ENCODE measurements at places on chromosomes 11 and 22. TPM values are rescaled to one million over a fixed set of nuclear protein-coding genes. Genes with fewer than 3 reads are reported as not detected.

- no peak for DNase-seq
Observed at GRCh38 chr11:62506413-62507124, 40.0 kb downstream of the AHNAK start.

- DNase-seq = no peak
Observed at GRCh38 chr11:62925308-62925707, 4.1 kb upstream of the CHRM1 start.

DNA sequence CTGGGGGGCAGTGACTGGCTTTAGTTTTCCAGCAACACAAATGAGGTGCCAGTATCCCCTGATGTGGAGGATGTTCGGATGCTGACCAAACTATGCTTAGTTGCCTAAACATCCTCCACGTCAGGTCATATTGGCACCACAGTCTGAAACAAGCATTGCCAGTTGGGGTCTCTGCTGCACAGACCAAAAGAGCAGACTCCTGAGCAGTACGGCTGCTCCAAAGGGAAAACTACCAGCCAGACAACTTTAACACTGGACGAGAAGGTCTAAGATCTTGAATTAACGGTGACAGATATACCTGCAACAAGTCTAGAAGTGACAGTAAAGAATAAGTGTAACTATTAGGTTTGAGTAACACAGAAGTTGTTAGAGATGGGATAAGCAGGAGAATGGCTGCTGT is 40.5 kb upstream of the CLTCL1 start:
- DNase-seq = no peak

Gene CDC42BPG
- 82.3 TPM for total RNA-seq

Gene CD248
- 8.2 TPM for total RNA-seq

Gene PHF5A
- total RNA-seq = 23.0 TPM

DNA sequence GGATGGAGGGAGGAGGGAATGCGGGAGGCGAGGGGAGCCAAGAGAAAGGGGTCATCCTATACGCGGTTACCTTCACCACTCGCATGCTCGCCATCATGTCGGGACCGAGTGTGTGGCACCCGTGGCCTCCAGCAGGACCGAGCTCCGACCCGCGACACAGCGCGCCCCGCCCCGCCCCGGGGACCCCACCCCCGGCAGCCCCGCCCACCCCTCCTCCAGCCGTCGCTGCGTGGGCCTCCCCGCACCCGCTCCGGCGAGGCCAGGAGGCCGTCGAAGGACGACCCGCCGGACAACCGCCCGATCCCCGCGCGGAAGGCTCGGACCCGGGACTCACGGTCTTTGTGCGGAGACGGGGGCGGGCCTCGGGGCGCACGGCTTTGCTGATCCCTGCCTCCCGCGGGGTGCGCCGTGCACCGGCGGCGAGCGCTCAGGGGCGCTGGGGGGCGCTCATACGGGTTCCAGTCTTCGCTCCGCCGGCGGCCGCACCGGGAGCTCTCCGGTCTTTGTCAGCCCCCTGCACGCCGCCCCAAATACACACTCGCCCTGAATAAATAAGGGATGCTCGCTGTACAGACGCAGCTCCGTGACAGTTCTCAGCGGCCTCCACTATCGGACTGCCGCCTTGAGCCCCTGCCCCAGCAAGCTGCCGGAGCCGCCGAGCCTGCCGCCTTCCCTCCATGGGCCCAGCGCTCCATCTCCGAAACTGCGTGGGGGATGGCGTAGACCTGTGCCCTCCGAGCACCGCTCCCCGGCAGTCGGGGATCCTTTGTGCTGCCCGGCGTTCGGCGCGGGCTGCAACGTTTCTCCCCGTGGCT is at the start of gene UBE2L6:
TSS of gene UBE2L6 (minus strand) at position 158 of the 815 bp plus-strand sequence. CDS start at position 97, 61 bp downstream.
- DNase-seq = peak; percentile 87

DNA sequence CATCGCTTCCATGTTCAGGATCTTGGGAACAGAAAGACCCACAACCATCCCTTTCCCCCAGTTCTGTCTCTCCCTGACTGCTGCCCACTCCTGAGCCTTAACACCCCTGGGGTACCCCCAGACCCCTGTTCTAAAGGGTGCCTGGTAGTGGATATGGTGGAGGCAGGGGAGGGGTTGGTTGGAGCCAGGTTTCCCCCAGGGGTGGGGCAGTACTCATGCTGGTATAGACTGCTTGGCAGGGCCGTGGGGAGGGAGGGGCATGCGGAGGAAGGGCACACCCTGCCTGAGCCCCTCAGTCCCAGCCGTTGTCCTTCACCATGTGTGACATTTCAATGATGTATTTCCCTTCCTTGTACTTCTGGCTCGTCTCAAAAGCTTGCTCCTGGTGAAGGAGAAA is 4.0 kb downstream of the YPEL4 start:
- no peak for DNase-seq

DNA sequence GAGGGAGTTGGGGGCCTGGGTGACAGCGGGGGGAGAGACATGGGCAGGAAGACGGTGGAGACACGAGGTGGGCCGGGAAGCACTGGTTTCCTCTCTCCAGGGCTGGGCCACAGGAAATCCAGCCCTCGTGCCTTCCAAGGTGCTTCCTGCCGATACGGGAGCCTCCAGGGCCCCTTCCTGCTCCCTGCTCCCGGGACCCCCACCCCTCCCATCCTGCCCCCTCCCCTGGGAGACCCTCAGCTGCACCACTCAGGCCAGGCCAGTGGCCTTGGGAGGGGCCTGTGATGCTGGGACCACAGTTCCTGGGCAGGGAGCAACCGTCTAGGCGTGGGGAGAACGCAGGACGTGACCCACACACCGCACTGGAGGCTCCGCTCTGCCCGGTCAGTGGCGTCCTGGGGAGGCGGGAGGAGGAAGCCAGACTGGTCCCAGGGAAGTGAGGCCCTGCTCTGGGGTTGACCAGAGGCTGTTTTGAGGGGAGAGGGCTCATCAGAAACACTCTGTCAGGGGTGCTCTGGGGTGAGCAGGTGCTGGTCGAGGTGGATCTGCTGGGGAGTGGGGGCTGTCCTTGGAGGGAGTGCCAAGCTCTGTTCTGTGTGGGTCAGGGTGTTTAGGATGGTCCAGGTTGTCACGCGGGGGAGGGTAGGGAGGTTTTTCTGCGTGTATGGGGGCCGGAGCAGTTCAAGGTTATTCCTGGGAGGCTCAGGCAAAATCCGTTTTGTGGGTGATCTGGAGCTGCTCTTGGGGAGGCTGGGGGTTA is at the start of gene SHANK3:
TSS of gene SHANK3 (plus strand) at position 353 of the 760 bp plus-strand sequence.
- DNase-seq = no peak

Gene C22orf39
- total RNA-seq = 46.8 TPM

DNA sequence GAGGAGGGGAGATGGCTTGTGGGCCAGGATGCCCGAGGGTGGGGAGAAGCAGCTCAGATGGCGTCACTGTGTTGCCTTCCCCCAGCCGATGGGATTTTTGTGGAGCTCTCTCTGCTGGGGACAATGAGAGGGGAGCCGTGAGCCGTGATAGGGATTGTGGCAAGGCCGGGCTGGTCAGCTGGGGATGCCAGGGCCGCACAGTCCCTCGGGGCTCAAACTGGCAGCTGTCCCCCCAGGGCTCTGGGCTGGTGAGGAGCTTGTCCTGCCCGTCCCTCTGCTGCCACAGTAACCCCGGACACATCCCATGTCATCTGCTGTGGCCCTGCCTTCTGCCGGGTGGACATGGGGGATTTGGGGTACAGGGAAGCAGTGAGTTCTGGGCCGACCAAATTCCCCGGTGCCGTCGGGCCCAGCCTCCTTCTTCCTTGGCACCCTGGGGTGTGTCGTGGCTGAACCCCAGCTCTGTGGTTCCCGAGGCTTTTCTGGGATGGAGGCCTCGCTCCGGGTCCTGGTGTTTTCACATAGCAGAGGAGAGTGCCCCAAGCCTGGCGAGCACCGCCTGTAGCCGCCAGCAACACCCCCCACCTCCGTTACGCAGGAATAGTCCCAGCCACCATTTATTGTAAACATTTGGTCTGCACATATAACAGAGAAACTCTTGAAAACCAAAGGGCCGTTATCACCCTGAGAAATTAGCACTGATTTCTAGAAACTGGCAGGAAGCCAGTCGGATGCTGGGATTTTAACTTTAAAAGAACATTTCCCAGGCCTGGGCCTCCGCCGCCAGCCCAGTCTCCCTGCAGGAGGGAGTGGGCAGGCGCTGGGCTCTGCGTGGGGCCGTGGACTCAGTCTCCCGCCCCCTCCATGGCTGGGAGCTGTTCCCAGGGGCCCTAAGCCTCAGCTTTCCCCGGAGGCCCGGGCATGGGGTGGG is 9.9 kb downstream of the BRSK2 start:
- DNase-seq = no peak

Measured in transverse colon (tissue), 4 donors.